Stimulated activated CD4-positive, alpha-beta T cell treated with anti-CD3 and anti-CD28 coated beads, TNF-alpha, amount 100 ng/mL, for 24 hours (primary cell): ENCODE measurements at places on chromosomes 1 and 21.

DNA sequence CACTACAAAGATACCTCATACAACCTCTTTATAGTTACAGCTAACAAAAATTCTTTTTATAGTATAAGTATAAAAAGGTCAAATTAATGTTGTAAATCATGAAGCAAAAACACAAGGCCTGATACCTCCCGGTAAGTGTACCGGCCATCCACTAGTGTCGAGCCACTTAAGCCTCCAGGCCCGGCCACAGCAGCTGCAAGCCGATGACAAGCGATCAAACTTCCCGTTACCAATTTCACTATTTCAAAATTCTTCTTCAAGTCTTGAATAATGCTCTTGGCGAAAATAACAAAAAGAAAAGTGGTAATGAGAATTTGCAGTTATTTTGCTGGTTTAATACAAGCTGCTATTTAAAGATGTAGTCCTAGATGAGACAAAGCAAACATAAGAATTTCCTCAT, 67.6 kb downstream of the USP24 start:
- DNase-seq: no peak

DNA sequence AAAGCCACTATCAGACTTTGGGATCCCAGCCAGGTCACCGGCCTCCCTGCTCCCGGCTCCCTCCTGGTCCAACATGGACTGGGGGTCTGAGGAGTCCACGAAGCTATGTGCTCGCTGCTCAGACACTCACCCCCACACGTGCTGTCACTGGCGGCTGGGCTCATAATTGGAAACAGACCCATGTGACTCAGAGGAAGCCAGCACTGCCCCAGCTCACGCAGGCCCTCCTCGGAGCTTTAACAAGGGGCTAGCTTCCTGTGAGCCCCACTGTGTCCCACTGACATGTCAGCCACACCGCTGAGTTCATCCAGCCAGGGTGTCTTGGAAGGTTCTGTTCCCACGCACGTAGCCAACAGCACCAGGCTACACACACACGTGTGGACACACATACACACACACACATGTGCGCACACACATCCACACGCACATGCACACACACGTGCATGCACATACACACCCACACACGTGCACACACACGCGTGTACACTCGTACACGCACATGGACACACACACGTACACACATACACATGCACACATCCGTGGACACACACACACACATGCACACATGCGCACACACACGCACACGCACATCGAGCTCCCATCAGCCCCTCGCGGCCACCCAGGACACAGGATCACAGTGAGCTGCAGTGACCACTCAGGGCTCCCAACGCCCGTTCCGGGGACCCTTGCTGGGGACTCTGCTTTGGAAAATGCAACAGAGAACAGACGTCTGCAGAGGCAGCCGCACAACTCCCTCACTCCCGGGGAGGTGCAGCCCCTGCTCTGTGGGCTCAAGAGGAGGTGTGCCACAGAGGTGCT, 18.4 kb upstream of the COL6A2 start:
- DNase-seq: no peak

DNA sequence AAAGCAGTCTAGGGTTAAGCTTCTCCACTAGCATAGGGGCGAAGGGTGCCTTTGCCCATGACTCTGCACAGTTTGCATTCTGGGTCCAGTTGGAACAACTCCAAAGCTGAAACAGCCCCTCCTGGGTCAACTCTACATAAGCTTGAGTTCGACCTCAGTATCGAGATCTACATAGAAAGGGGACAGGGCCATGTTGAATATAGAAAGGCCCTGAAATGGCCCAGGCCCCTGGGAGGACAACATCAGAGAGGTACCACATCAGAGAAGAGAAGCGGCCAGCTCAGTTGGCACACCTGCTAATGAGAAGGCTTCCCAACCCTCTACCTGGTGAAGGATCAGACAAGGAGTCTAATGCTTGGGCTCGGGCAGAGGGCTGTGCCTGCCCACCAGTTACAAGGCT, 1.6 kb downstream of the DENND2D start:
- DNase-seq: no peak

DNA sequence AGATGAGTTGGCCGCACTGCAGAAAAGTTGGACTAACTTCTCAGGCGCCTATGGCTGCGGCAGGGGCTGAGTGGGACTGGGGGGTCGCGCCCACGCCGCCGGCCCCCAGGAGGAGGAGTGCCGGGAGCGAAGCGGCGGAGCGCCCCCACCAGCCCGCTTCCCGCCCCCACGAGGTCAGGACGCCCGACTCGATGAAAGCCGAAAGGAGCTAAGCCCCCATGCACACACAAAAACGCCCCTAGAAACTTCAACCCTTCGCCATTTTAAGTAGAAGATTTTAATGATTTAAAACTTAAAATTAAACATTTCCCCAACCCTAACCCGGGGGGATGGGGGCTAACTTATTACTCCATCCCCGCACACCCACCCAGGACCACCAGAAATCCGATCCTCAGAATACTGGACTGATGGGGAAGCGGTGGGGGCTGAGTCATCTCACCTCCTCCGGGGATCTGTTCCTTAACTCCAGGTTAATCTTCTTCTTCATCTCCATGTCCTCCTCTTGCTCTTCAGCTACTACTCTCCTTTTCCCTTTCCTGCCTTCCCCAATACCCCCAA, 539 bp downstream of the ANP32E start:
- DNase-seq: no peak

- DNase-seq: no peak
Measured at GRCh38 chr1:36408479-36408878, 10.8 kb upstream of the LSM10 start.

DNA sequence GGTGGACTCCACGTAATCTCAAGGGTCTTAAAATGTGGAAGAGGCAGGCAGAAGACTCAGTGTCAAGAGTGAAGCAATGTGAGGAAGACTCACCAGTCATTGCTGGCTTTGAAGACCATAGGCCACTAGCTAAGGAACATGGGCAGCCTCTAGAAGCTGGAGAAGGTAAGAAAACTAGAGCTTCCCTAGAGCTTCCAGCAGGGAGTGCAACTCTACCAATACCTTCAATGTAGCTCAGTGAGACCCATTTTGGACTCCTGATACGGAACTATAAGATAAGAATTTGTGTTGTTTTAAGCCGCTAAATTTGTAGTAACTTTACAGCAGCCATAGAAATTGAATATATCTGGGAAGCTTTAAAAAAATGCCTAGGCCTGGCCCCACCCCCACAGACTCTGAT, 18.9 kb downstream of the METTL13 start:
- no peak for DNase-seq

GRCh38 chr1:169886422-169886821, 7.3 kb downstream of the SCYL3 start:
- no peak for DNase-seq

DNA sequence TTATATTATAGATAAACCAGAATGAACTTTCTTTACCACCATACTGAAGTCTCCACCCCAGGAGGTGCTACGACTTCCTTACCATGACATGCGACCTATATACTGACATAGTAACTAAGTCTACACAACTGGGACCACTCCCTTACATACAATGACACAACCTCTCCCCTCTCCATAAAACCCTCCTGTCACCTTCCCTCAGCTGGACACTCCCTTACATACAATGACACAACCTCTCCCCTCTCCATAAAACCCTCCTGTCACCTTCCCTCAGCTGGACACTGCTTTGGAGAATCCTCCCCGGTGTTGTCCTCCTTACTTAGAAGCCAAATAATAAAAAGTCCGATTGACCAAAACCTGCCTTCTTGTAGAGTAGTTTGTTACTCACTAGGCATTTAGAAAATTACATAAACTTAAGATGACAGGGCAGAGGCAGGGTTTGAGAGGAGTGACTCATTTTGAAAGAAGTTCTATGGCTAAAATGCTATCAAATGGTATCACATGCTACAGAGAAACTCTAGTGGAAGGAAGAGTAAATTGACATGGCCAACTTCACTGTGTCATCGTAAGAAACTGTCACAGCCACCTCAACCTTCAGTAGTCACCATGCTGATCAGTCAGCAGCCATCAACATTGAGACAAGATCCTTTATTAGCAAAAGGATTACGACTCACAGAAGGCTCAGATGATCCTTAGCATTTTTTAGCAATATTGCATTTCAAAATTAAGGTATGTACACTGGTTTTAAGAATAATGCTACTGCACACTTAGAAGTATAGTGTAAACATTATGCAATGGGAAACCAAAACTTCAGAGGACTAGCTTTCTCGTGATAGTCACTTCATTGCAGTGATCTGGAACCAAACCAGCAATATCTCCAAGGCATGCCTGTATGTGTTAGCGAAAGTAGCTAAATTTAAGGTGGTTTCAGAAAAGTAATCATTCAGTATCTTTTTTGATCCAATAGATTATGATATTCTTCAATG, 56.4 kb downstream of the AHCTF1 start:
- no peak for DNase-seq

GRCh38 chr1:40929155-40929554, 50.3 kb upstream of the CTPS1 start:
- DNase-seq: no peak

DNA sequence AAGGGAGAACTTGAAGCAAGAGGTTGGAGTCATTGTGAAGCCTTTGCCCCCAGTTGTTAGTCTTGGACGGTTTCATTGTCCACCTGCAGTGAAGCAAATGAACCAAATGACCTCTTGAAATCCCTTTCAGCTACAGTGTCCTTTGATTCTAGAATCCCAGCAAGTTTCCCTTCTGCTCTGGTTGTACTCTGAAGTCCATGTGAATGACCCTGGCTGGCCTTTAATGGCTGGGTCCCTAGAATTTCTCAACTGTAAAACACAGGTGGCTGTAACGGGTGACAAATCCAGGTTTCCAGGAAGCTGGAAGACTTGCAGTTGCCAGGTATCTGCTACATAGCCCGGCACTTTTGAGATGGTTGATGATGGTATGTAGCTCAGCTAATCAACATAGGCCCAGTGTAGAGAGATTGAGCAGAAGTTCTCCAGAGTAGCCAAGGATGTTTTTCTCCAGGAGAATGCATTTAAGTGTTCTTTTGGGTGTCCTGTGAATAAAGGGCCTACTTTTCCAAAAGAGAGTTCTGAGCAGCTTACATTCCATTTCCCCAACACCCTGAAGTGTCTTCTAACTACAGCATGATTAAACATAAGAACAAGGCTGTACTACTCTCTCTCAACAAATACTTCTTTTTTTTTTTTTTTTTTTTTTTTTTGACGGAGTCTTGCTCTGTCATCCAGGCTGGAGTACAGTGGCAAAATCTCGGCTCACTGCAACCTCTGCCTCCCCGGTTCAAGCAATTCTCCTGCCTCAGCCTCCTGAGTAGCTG, 17.6 kb upstream of the SLC30A1 start:
- no peak for DNase-seq
